ENCODE measurements at places on chromosomes 1 and 21. TPM values are rescaled to one million over a fixed set of nuclear protein-coding genes. Genes with fewer than 3 reads are reported as not detected.

OLFML3 gene
- total RNA-seq = 0.26 TPM

OR2T2 gene
- not detected for total RNA-seq

SEC16B gene
- total RNA-seq = 0.11 TPM

TRIM58 gene
- total RNA-seq = not detected

KRTAP19-4 gene
- total RNA-seq = not detected

RERE gene
- 79.9 TPM for total RNA-seq

CHAF1B gene
- total RNA-seq = 2.3 TPM

MAN1C1 gene
- not detected for total RNA-seq

TBX19 gene
- 1.1 TPM for total RNA-seq

SPRR2G gene
- not detected for total RNA-seq

SSBP3 gene
- total RNA-seq = 2.4 TPM

C1orf94 gene
- total RNA-seq = not detected

THEM5 gene
- total RNA-seq = not detected

LCE3D gene
- not detected for total RNA-seq

HFM1 gene
- total RNA-seq = not detected
